Heart right ventricle (tissue), 16 donors: ENCODE measurements at places on chromosomes 1 and 21.

- no peak for DNase-seq
These were observed 4.9 kb upstream of the KCNJ10 start for GRCh38 chr1:160074865-160075264.

DNA sequence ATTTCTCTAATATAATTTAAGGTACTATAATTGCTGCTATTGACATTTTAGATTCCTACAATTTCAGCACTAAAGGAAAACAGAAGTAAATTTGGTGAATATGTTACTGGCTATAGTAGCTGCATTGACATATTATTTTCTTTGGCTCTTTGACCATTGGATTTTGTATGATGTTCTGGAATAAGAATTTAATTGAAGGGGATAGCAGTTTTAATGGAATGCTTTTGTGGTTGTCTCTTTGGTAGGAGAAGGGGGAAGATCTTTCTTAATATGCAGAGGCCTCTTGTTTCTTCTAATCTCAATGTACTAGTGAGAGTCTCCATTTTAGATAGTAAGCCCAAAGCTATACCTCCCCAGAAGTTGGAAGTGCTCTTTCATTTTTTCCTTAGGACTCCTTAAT, 6.9 kb downstream of the DTL start:
- no peak for DNase-seq

DNA sequence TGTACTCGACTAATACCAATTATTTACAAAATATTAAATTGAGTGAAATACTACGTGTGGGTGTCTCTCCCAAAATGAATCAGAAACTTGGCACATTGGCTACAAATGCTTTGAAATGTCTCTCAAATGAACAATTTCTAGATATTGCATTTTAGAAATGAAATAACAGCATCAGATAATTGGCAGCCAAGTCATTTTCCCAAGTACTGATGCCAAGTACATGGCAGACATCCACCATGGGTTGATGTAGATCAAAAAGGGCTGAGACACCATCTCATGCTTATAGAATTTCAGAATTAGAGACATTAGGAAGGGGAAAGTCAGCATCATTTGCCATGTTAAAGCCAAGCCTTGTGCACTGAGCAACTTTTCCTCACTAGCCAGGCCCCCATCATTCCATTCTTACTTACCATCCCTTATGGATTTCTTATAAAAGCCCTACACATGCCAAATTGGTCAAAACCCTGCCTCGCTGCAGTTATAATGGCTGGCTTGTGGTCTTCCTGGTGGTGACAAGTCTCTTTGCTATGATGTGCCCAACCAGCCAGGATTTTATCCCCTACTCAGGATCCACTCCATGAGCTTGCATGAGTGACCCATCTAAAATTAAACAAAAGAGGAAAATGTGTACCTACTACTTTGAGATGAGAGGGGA, 73.1 kb downstream of the GREM2 start:
- no peak for DNase-seq

DNA sequence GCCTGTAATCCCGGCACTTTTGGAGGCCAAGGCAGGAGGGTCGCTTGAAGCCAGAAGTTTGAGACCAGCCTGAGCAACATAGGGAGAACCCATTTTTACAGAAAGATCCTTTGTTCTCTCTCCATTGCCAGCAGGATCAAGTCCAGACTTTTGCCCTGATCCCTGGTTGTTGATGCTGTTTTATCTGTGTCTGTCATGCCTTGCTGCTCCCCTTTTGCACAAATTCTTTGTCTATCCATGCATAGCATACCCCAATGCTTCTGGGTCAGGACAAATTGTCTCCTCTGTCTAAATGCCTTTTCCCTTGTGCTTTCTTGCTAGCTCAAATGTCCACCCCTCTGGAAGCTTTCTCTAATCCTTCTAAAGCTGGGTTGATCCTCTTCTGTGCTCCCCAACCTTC, 25.3 kb upstream of the FAAH start:
- no peak for DNase-seq

DNA sequence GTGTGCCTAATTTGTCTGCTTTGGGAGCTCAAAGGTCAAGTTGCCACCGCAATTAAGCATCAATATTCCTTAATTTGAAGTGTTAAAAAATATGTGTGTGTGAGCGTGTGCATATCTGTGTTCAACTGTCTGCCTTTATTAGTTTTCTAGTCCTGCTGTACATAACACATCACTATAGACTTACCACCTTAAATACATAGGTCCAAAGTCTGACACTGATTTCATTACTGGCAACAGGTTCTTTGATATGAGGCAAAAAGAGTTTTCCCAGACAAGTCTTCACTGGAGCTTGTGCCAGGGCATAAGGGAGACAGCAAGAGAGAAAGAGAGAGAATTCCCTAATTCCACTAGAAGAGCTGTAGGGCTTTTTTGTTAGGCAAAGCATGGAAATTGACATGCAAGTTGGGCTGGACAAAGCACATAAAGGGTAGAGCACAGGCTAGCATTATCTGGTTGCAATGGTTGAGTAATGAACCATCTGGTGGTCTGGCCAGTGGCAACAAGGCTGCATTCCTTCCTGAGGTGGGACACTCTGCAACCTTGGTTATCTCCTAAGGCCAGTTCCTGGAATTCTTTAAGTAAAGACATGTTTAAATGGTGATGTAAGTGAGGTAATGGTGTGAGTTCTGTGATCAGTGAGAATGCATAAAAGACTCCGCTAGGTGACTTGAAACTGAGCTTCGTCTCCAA, 457.2 kb upstream of the ADAMTS5 start:
- no peak for DNase-seq

GRCh38 chr21:34998176-34998575, 50.9 kb downstream of the RUNX1 start:
- no peak for DNase-seq

GRCh38 chr21:39000496-39000895, 182.8 kb downstream of the PSMG1 start:
- no peak for DNase-seq

DNA sequence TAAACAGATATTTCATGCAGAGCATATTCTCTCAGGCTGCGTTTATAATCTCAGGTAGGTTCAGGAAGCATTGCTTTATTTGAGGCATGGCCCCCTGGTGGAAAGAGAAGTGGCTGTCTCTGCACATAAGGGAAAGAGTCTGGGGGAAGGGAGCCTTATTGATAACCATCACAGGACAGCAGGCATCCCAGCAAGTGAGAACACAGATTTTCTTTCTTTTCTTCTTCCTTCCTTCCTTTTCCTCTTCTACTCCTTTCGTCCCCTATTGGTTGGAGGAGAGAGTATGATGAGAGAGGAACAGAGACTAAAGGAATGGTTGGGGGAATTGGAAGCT, 21.9 kb downstream of the TSNAX start:
- no peak for DNase-seq

DNA sequence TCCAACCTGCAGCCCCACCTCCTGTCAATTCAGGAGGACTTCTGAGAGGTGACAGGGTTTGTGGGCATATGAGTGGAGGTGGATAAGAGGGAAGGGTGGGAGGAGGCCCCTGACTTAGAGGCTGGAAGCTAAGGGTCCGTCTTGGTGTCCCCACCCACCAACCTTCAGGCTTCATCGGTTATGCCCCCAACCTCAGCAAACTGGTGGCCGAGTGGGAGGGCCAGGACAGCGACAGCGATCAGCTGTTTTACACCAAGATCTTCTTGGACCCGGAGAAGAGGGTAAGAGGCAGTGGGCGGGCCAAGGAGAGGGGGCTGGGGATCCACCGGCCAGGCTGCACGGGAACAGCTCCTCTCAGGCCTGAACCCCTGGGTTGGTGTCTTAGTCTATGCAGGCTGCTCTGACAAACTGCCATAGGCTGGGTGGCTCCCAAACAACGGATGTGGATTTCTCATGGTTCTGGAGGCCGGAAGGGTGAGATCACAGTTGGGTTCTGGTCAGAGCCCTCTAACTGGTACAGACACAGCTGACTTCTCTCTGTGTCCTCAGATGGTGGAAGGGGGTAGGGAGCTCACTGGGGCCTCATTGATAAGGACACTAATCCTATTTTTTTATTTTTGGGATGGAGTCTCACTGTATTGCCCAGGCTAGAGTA, 18.1 kb downstream of the PLOD1 start:
- DNase-seq = no peak

GRCh38 chr21:22120616-22121266, 1122.5 kb downstream of the NCAM2 start:
- DNase-seq = no peak

DNA sequence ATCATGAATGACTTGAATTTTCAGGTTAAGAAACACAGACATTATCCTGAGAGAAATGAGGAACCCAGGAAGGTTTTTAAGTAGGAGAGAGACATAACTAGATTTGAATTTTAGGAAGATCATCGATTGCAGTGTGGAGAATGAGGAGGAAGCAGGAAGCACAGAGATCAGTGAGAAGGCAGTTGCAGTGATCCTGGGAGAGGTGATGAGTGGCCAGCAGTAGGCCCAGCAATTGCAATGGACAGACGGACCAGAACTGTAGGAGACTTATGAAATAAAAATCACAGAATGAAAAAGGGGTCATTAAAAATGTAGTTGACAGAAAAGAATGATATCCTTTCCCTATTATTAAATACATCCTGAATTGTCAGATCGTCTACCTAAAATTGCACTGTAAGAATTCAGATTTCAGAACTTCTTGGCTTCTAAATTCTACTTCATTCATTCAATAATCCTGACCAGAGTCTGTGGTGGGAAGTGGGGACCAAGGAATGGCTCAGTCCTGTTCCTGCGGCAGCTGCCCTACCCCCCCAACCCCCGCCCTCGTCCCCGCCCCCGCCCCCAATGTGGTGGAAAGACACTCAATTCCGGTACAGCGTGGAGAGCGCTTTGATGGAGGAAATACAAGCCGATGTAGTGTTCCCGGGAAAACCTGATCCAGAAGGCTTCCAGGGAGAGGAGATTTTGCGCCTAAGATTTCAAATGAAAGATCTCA, 35.1 kb downstream of the SLC2A1 start:
- DNase-seq = no peak

GRCh38 chr1:51648180-51649109, 31.6 kb downstream of the OSBPL9 start:
- no peak for DNase-seq

GRCh38 chr1:168375566-168376300, 95.1 kb downstream of the TBX19 start:
- no peak for DNase-seq

GRCh38 chr1:235953801-235954200, 87.1 kb upstream of the LYST start:
- no peak for DNase-seq

GRCh38 chr1:3705341-3705950, 46.8 kb upstream of the CCDC27 start:
- DNase-seq = no peak

- DNase-seq = peak; percentile 2
These were observed 48.6 kb downstream of the CHD5 start for GRCh38 chr1:6131561-6131960.

GRCh38 chr1:43902058-43902831, 31.4 kb upstream of the ARTN start:
- DNase-seq = no peak

DNA sequence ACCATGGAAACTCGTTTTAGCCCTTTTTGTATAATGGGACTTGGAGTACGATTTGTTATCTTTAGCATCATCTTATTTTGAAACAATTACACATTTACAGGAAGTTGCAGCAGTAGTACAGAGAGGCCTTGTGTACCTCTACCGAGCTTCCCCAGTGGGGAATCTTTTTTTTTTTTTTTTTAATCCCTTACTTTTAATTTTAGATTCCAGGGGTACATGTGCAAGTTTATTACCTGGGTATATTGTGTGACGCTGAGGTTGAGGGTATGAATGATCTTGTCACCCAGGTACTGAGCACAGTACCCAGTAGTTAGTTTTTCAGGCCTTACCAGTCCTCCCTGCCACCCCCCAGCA, 45.9 kb downstream of the HHAT start:
- no peak for DNase-seq

DNA sequence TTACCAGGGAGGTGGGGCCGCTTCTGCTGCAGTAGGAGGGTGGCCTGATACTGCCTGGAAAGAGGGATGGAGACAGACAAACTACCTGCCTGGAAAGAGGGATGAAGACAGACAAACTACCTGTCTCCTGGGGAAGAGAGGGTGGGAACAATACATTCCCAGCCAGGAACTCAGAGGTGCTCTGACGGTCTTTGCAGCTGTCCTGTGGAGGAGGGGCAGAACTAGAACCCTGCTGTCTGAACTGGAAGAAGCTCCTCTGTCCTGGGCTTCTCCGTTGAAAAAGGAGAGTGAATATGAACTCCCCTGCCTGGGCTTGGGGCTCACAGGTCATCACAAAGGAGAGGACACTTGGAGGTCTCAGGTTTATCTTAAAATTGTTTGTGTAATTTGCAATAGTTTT, 40.3 kb upstream of the ETV3 start:
- no peak for DNase-seq
